Activated CD4-positive, alpha-beta T cell treated with anti-CD3 and anti-CD28 coated beads, Interleukin-2, Interleukin-4, amounts not matched to agents 100 ng/mL and 50 ng/mL, durations not matched to agents 16 hours and 8 hours (primary cell): ENCODE measurements at places on chromosomes 2 and 18.
A peak's percentile ranks its signal among the peaks of the same experiment; 100 is the strongest.

DNA sequence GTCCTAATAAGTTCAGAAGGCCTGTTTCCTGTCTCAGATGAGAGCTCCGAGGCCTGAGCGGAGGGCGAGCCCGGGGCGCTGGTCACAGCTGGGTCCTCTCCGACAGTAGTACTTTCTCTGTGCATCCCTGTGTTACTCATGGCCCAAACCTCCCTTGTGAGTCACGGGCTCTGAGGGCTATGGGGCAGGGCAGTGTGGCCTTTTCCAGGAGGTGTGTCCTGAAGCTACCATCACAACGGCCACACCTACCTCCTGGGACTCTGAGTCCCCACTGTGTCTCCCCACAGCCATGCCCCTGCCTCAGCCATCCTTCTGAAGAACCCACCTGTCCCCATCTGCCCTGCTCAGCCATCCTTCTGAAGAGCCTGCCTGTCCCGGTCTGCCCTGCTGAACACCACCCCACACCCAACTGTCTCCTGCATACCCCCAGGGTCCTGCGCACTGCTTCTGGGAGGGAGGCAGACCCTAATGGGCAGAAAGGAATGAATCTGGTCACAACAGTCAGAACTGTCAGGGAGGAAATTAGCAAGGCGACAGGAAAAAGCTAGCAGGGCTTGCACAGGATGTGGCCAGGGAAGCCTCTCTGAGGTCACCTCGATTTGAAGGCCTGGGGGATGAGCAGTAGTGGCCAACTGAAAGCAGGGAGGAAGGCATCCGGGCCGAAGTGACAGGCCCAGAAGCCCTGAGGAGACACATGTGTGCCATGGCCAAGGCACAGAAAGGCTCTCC lies 145.4 kb upstream of the RIOK3 start:
- DNase-seq = peak; percentile 66

DNA sequence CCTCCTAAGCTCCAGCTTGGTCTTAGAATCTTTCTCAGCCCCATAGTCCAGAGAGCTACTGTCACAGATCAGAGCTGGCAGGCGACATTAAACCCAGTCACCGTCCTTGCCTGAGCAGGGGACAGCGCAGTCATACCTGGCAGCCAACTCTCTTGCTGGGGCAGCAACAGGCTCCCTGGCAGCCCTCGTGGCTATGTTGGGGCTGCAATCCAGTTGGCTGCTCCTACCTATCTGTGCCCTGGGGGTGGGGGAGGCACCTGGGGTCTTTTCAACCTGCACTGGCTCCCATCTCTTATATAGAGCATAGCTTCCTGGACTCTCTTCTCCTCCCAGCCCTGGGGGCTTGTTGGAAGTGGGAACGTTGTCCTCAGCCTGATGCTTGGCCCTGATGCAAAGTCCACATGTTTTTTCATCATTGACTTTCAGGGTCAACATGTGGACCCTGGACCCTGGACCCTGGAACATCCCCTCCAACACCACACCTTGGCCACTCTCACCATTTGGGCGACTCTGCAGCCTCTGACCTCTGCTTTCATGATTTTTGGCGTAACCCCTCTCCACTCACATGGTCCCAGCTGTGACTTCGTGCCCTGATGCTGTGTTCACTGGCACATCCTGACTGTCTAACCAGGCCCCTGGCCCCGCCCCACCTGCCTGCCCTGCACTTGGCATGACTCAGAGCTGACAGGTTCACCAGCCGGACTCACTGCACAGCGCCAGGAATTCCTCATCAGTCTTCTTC lies 45.6 kb downstream of the ATOH8 start:
- DNase-seq = no peak

DNA sequence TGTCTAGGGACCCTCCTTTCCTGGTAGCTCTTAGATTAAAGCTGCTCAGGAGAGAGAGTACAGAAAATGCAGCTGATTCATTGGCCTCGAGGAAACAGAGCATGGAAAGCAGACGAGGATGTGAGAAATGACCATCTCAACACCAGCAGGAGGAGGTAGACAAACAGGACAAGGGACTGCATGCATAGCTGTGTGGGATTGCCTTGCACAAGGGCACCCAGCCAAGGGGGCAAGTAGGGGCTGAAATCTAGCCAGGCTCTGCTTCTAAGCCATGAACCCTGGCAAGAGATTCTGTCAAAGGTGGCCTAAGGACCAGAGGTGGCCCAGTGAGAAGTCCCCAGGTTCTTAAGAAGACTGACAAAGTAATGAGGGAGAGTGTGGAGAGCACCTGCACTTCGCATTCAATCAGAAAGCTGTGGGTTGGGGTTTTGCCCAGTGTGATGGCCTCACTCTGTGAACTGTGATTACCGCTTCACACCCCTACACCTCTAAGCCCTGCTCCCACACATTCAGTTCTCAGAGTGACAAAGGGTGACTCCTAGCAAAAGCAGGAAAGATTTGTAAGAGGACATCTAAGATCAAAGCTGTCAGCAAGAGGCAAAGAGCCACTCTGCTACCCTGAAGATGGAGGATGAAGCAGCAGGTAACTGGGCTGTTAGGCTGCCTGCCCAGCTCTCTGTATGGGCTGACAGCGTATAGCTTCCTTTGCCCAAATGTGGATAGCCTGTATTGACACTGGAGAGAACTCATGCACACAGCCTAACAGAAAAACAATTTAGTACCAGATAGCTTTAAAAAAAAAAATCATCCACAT lies 151.3 kb upstream of the PELI1 start:
- DNase-seq = peak; percentile 29

DNA sequence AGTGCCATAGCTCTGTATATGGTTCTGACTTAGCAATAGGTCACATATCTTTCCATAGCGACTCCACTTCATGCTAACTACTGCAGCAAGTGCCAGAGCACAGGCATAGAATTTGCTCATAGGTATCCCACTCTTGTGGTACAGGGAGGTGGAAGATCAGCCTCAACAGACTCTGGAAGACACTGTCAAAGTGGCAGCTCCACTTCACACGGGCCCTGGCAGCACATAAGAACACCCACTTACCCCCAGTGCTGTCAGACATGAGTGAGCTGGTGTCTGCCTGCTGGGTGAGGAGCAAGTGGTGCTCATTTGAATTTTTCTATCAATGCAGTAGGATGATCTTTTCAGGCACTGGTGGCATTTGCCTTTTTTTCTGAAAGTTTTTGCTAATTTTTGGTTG lies 48.6 kb downstream of the BCL2L11 start:
- no peak for DNase-seq

GRCh38 chr18:30404422-30404821 lies 638.1 kb downstream of the DSC3 start:
- no peak for DNase-seq

GRCh38 chr2:19209575-19210341 lies 148.7 kb downstream of the OSR1 start:
- DNase-seq = no peak

- no peak for DNase-seq
Observed at GRCh38 chr2:147739508-147739907, 105.3 kb upstream of the ACVR2A start.

DNA sequence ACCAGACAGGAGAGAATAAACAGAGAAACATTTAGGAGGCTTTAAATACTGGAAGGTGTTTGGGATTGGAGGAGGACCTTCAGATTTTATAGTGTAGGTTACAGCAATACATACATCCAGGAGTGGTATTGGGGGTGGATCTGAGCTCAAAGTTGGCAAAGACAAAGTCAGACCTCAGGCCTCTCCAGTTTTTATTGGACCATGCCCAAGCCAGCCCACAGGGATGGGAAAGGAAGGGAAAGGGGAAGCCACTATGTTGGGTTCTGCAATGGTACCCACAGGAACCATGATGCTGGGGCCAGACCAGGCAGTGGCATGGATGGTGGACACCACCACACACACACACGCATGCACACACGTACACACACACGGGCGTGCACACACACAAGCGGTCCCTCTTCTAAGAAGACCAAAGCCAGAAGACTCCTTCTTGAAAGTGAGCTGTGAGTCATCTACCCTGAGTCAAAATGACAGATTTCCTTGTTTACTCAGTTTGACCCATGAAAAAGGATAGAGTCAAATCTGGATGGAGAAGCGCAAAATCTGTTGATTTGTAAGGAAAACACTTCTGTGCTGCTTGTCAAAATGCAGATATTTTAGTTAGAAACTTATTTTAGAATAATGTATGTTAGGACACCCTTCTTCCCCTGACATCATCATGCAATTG lies 87.9 kb downstream of the TRABD2A start:
- DNase-seq = no peak

- DNase-seq = no peak
Observed at GRCh38 chr18:10760986-10761385, 235.2 kb downstream of the NAPG start.

DNA sequence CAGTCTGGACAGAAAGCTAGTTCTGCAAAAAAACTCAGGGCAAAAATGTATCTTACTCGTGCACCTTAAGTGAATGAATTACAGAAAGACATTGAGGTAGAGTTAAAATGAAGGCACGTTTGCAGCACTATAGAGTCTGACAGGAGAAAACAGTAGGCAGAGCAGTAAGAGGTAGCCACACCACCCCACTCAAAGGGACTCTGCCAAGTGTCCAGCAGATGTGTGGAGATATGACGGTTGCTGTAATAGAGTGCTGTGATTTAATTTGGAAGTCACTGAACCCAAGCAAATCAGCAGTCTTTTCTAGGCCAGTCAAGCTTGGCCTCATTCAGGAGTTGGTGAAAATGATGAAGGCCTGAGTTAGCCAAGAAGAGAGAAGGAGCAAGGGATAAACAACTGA lies 464.4 kb downstream of the PTPRM start:
- DNase-seq = no peak

DNA sequence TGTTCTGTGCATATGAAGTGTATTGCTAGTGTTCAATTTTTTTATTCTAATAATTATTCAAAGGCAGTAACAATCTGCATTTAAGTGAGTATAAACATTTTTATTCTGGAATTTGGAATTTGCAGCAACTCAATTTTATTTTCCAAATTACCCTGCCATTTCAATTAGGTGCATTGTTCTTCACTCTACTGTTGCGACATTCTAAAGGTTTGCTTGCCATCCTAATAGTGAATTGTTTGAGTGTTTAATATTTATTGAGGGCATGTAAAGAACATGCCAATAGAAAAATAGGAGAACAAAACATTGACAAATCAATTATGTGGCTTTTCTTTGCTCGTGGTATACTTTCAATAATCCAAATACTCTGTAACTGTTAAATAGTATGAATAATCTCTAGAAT lies 18.0 kb downstream of the MEIS1 start:
- DNase-seq = no peak

DNA sequence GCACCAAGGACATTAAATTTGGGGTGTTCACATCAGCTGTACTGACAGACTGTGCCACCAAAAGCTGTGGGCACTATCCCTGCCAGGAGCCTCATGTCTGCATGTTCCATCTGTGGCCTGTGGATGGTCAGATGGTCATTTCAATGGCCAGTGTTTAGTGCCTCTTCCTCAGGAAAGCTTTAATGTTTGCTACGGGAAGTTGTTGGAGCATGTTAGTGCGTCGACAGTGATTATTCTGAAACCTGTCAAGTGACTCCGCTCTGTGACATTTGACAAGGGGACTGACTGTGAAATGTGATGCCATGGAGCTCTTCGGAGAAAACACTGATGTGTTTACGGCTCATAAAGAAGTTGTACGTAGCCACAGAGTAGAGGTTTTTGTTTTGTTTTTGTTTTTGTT lies 18.7 kb upstream of the RGPD4 start:
- no peak for DNase-seq

- no peak for DNase-seq
Observed at GRCh38 chr2:128228894-128229293, 89.8 kb downstream of the HS6ST1 start.

- DNase-seq = peak; percentile 44
Observed at GRCh38 chr2:207711750-207712530, 500 bp downstream of the CCNYL1 start.

DNA sequence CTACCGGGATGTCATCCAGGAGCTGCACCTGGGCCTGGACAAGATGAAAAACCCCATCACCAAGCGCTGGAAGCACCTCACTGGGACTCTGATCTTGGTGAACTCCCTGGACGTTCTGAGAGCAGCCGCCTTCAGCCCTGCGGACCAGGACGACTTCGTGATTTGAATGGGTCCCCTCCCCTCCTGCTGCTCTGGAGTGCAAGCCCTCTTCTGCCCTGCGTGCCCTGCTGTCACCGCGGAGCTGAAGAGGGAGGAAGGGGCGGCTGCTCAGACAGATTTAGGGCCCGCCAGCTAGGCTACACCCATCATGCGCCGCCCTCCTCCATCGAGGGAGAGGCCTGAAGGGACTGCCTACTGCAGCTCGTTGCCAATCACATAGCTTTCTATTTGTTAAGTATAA lies 101.8 kb downstream of the SH3BP4 start:
- no peak for DNase-seq

- no peak for DNase-seq
Observed at GRCh38 chr2:36002941-36003340, 352.6 kb upstream of the CRIM1 start.

DNA sequence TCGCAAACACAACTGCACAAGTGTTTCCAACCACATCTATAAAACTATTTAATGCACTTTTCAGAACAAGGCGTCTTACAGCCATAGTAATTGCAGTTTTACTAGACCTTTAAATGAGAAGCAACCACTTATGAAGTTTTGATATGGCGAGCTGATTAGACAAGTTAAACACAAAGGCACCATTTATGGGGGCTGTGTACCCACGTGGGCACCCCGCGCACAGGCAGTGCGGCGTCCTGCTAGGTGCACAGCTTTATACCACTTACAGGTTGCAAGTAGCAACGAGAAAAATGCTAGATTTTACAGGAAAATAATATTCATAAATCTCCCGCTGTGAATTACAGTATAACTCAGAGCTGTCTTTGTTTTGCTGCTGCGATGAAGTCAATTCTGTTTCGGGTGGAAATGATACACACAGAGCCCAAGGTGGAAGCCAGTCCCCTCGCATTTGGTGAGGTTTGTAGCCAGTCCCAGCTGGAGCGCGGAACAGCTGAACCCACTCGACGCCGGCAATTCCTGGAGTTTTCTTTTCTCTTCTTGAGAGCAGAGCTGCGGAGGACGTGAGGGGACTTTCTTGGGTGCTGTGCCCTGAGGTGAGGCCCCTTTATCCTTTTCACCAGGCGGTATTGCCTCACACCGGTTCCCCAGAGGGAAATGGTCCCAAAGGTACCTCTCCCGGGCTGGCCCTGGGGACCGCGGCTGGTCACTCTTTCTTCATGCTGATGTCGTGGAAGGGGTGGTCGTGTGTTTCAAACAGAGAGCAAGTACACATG lies 76.7 kb downstream of the PTGR3 start:
- DNase-seq = no peak

- DNase-seq = no peak
Observed at GRCh38 chr2:102141011-102141943, 1.3 kb upstream of the IL1R1 start.

DNA sequence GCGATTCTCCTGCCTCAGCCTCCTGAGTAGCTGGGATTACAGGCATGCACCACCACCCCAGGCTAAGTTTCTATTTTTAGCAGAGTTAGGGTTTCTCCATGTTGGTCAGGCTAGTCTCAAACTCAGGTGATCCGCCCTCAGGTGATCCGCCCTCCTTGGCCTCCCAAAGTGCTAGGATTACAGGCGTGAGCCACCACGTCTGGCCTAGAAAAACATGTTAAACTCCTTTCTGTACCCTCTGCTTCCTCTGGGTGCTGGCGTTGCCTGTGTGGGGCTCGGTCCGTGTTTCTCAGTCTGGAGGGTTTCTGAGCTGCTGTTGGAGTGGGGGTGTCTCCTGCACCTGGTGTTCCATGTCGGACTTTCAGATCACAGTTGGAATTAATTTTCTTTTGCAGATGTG lies 17.9 kb downstream of the LDLRAD4 start:
- no peak for DNase-seq

GRCh38 chr2:216878072-216878471 lies 18.2 kb upstream of the TNP1 start:
- DNase-seq = no peak
